Activated T-helper 1 cell treated with anti-CD3 and anti-CD28 coated beads, Interleukin-2, amount 50 U/mL, for 16 hours (primary cell): ENCODE measurements at places on chromosomes 1 and 21.
A peak's percentile ranks its signal among the peaks of the same experiment; 100 is the strongest.

DNA sequence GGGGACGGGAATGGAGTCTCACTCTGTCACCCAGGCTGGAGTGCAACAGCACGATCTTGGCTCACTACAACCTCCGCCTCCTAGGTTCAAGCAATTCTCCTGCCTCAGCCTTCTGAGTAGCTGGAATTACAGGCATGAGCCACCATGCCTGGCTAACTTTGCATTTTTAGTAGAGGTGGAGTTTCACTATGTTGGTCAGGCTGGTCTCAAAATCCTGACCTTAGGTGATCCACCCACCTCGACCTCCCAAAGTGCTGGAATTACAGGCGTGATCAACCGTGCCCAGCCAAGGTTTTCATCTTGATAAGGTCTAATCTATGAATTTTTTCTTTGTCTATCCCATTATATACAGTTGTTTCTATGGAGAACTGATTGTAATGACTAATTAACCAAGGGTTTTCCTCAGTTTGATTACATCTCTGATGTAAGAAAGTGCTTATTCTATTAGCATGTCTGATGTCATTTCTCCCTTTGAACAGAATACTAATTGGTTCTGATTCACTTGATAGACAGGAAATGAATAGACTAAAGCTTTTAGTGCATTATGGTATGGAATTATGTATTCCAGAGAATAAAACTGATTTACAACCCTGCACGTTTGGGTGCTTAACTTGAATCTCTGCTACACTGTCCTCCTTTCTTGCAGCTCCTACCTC lies 11.9 kb downstream of the PACC1 start:
- DNase-seq, result no peak

DNA sequence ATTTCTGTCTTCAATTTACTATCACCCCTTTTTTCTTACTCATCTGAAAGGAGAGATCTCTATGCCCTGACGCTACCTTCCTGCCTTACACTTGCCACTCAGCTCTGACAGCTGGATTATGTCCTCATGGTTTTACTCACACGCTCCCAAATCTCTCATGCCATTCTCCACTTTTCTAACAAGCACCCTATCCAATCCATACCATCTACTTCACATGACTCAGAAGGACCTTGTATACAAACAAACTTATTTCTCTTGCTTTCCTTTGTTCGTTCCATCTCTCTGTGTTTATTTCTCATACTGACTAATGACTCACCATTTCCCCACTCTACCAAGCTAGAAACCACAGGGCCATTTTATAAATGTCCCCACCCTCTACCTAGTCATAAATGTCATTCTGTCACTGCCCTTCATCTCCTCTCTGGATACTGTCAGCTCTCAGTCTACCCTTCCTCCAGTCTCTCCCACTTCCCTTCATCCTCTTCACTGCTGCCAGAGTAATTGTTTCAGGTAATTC lies 87.3 kb downstream of the USP24 start:
- DNase-seq, result no peak

DNA sequence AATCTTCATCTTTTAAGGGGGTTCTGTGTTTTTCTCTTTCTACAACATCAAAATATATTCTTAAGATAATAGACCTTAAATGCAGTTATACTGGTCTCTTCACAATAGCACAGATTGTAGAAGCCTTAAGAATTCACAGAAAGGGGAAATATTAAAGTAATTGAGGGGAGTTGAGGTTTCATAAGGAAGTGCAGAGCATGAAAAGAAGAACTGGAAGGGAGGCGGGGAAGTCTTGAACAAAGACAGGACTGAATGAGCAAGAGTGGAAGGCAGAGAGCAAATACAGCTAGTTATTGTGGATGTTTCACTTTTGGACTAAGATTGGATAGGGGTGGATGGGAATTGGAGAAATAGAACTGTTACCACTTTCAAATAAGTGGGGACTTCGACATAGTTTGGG lies 67.7 kb downstream of the PTGER3 start:
- no peak for DNase-seq

GRCh38 chr1:203267347-203267846 lies 37.9 kb upstream of the BTG2 start:
- peak; percentile 59 for DNase-seq

DNA sequence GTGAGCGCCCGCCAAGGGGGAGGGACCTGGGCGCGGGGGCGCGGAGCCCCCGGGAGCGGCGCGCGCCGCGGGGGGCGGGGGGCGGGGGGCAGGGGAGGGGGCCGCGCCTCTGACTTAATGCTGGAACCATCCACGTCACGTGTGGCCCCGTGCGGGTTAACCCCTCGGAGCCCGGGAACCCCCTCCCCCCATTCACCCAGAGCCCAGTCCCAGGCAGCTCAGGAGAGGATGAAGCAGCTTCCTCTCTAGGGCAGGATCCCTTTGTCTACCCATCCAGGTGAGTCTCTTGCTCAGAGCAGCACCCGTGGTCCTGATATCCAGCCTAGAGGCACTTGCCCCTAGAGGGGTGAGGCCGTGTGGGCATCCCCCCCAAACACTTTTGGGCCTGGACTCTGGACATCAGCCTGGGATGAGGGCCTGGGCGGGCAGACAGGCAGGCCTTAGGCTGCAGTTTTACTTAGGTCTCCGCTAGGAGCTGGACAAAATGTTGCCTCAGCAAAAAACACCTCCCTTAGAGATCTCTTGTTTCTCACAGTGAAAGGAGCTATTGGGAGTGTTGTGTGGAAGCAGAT lies at the start of gene ALX3:
Gene ALX3, minus strand, starts transcription at position 2 of the 572 bp plus-strand sequence. CDS start 60 bp downstream, outside the sequence.
- no peak for DNase-seq

- no peak for DNase-seq
These were observed 29.6 kb downstream of the RUNX3 start for GRCh38 chr1:24900486-24900849.

DNA sequence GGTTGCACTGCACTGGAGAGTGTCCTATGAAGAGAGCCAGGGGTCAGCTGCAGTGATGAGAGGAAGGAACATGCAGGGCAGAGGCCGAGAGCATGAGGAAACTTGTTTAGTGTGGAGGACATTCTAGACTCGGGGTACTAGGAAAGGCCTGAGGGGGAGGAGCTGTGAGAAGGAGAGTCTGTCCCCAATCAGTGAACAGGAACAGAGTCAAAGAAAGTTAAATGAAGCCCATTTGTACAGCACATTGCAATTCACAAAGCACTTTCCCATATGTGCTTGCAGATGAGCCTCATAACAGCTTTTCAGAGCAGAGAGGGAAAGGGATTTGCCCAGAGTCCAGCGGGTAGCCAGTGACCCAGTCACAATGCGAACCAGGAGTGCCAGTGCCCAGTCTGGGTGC lies 83.4 kb downstream of the NAV1 start:
- DNase-seq, result no peak

- no peak for DNase-seq
These were observed 605.3 kb downstream of the KCNT2 start for GRCh38 chr1:196002906-196003305.

DNA sequence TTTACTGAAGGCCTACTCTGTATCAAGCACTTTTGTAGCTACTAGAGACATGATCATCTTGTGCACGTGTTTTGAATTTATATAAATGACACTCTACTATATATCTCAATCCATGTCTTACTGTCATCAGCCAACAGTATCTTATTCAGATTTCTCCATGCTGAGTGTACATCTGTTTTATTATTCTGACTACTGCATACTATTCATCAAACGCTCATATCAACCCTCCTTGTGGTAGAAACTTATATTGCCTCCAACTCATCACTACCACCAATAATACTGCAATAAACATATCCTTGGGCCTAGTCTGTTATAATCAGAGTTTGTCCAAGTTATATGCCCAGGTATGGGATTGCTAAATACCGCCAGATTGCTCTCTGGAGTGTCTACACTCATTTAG lies 81.6 kb upstream of the IRF2BP2 start:
- DNase-seq, result no peak
